DMS153 (cell line): ENCODE measurements at places on chromosomes 1 and 21.

- DNase-seq: peak; percentile 71
These were observed 894 bp downstream of the EPB41 start for GRCh38 chr1:28915031-28915895.

GRCh38 chr1:78408810-78409209 lies 82.0 kb upstream of the PTGFR start:
- no peak for DNase-seq

GRCh38 chr1:175448467-175448866 lies 255.9 kb upstream of the KIAA0040 start:
- no peak for DNase-seq

DNA sequence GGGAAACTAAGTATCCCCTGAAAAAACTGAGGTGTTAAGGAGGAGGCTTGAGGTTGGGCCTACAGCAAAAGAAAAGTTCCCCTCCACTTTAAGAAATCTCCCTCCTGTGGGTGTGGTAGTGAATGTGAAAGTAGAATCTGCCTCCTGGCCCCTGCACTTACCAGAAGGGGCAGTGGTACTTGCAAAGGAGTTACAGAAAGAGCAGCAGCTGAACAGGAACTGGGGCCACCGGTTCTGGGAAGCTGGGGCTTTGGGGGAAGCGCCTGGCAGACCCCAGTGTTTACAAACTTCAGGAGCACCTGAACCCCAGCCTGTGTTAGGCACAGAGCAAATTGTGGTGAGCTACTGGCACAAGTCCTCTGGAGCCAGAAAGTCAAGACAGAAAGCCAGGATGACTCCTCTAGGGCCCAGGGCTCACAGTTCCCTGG lies 250.2 kb upstream of the FGGY start:
- DNase-seq: no peak

GRCh38 chr1:14617791-14618190 lies 19.3 kb downstream of the KAZN start:
- DNase-seq: no peak

DNA sequence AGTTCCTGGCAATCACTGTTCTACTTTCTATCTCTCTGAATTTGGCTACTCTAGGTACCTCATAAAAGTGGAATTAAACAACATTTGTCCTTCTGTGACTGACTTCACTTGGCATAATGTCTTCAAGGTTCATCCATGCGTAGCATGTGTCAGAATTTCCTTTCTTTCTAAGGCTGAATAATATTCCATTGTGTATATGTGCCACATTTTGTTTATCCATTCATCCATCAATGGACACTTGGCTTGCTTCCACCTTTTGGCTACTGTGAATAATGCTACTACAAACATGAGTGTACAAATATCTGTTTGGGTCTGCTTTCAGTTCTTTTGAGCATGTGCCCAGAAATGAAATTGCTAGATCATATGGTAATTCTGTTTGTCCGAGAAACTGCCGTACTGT lies 14.7 kb downstream of the CACHD1 start:
- DNase-seq: no peak

DNA sequence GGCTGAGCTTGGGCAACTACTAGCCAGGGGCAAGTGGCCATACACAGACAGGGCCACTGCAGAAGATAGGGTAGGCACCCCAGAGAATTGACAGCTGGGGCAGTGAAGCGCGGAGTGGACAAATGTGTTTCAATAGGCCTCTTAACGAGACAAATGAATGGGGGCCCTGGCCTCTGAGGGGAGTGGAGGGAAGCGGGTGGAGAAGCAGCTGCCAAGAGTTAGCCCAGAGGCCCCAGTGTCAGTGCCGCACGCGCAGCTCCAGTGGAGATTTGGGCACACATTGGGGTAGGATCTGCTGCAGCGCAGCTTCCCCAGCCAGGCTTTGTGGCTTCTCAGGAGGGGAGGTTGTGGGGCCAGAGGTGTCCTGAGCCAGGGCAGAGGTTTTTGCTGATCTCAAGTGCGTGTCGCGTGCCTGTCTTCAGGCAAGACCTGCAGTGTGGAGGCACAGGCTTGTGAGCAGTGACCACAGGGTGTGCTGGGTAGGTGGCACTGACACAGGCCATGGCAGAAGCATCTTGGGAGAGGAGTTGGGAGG lies 16.9 kb downstream of the PTPRF start:
- peak; percentile 41 for DNase-seq

GRCh38 chr1:44631333-44631646 lies 43.0 kb downstream of the TMEM53 start:
- no peak for DNase-seq

DNA sequence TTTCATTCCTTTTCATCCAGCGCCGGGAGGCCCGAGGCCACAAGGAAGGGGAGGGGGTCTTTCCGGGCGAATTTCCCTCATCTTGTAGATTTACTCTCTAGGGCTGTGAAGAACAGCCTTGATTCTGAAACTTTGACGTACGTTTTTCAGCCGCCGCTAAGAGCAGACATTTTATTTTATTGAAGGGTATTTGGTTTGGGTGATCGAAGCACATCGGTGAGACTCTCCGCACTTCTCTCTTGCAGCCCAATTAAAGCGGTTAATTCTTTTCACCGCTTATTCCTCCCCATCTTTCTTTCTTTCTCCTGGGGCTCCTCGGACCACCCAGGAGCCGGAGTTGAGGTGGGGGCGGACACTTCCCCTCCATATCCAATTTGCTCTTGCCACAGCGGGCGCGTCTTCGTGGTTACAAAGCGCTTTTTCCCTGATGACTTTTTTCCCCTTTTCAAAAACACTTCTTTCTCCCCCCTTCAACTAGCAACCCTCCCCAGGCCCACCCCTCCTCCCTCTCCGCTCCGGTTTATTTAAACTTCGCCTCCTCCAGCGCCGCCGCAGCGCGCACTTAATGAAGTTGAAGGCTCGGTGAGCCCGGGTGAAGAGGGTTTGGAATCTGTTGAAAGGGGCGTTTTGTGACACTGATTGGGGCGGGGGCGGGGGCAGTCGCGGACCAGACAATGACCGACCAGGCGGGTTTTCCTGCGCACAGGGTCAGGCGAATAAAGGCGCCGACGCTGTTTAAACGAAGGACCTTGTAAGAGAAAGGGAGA lies 5.9 kb downstream of the FOXD2 start:
- no peak for DNase-seq

- no peak for DNase-seq
These were observed 530.2 kb downstream of the PTPRC start for GRCh38 chr1:199168888-199169585.
